ENCODE measurements at places on chromosomes 12 and 14. TPM values are rescaled to one million over a fixed set of nuclear protein-coding genes. Genes with fewer than 3 reads are reported as not detected.

The ASIC1 gene
- 0.85 TPM for total RNA-seq

The ADAM20 gene
- total RNA-seq = 0.38 TPM

The INHBE gene
- 0.85 TPM for total RNA-seq

The ACADS gene
- total RNA-seq = 5.2 TPM

The NTS gene
- not detected for total RNA-seq

The GAS2L3 gene
- total RNA-seq = 11.6 TPM

The MAGOHB gene
- total RNA-seq = 22.6 TPM

The SYCP3 gene
- 0.85 TPM for total RNA-seq

The FAM181A gene
- not detected for total RNA-seq

The TMEM63C gene
- total RNA-seq = under 0.01 TPM

The WNT1 gene
- total RNA-seq = not detected

All from regular cardiac myocyte (primary cell).